ENCODE measurements at places on chromosomes 16 and 17. TPM values are rescaled to one million over a fixed set of nuclear protein-coding genes. Genes with fewer than 3 reads are reported as not detected.
A peak's percentile ranks its signal among the peaks of the same experiment; 100 is the strongest.

- no peak for DNase-seq
These were observed 67.6 kb downstream of the ASIC2 start for GRCh38 chr17:33225509-33225908.

ALOX15 gene
- polyA plus RNA-seq, result 2.8 TPM

DNA sequence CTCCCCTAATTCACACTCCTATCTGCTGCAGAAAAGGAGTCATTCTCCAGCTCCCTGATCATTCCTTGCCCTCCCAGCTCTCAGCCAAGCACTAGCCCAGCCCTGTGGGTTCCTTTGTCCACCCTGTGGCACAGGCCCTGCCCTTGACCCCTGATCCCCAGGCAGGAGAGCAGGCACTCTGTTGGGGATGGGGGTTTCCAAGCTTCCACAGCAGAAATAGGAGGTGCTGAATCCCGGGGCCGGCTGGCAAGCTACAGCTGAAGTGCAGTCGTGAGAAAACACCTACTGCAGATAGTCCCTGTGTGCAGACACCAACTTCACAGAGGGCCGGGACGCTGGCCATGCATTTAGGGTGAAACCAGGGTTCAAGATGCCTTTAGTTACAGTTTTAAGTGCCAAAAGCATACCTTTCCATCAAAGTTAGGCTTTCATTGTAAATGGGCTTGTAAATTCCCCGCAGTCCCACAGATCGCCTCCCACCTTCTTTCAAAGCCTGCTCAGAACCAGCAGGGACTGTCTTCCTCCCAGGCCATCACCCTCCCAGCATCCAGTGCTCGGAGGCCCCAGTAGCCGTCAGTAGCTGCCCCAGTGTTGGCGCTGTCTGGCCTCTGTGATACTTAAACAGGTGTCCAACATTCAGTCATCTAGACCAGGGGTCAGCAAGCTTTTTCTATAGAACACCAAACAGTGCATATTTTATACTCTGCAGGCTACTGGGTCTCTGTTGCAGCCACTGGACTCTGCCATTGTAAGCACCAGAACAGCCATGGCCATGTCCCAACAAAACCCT is 10.6 kb downstream of the CPSF4L start:
- no peak for DNase-seq

SCIMP gene
- polyA plus RNA-seq, result 3.5 TPM

DNA sequence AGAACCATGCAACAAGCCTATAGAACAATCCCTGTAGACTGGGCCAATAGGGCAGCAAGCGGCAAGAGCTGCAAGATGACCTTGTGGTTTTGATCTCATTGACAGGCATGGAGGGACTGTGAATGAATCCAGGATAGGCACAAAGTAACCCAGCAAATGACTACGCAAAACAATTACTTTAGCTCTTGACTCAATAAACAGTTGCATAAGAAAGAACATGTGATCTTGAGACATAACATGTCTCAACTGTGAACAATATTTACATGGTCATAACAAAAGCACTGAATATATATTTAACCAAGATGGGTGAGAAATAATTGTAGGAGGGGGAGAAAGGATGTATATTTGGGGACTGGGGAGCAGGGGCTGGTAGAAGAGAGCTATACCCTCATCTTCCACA is 313.7 kb upstream of the CDH5 start:
- no peak for DNase-seq

CCDC78 gene
- 8.6 TPM for polyA plus RNA-seq

LGALS9B gene
- polyA plus RNA-seq, result not detected

DNA sequence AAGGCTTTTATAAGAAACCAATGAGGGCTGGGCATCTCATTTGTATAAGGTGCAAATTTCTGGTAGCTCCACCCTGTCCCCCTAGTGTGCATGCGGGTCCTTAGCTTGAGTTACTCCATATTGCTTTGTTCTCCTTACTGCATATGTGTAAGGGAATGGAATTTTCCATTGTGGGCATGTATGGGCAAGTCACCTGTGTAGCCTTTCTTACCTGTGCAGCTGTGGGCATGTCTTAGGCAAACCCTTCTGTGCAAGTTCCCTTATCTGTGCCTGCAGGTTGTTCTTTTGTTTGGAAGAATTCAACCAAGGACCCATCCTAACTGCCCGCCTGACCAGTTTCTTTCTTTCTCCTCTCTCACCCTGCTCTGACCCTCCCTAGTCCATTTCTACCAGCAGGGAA is 122.8 kb upstream of the HS3ST4 start:
- DNase-seq, result no peak

KRT26 gene
- not detected for polyA plus RNA-seq

ACSM2B gene
- 1.2 TPM for polyA plus RNA-seq

- DNase-seq, result no peak
These were observed 10.1 kb downstream of the VAC14 start for GRCh38 chr16:70790815-70791214.

- no peak for DNase-seq
These were observed 492.0 kb upstream of the ERCC4 start for GRCh38 chr16:13427943-13428342.

EFNB3 gene
- polyA plus RNA-seq, result 32.6 TPM

GRCh38 chr16:24988593-24989338 is 26.4 kb downstream of the ARHGAP17 start:
- DNase-seq, result peak; percentile 42

DNA sequence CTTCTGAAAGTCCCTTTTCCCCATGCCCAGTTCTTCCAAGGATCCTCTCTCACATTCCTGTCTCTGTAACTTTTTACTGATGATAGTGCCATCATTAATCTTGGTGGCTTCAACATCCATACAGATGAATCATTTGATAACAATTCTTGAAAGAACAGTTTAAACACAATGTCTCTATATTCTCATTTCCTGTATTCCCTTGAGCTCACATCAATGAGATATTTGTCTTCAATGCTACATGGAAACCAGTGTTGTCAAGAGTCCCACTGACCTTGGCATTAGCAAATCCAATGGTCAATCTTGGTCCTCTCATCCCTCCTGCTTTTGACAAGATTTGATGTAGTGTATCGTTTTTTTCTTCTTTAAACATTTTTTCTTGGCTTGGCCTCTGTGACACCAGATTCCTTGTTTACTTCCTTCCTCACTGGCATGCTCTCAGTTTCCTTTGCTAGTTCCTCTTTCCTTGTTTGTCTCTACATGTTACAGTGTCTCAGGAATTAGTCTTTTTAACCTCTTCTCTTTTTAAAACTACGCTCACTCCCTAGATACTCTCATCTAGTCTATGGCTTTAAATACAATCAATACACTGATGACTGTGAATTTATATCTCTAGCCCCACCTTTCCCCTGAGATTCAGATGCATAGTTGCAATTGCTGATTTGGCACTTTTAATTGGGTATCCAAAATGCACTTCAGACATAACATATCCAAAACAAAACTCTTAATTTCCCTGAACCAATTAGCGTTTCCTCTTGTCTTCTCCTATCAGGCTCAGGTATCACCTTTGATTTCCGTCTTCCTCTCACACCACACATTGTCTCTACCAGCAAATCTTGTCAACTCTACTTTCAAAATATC is 134.0 kb downstream of the MYO1D start:
- DNase-seq, result no peak

DNA sequence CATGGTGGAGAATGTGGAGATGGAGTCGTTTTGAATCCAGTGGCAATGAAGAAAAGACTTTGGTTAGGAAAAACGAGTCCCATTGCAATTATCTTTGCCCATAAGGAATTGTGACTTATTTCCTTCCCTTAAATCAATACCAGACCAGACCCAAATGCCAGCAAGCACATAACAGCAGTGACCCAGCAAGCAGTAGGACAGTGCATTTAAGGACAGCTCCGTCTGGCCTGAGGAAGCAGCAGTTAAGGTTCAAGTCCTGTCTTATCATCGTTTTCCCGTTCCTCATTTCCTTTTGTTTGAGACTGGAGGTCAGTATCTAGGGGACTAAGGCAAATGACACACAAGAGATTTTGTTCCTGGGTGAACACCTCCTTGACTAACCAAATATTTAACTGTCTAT is 74.6 kb upstream of the FAM20A start:
- DNase-seq, result no peak

- DNase-seq, result no peak
These were observed 16.3 kb downstream of the FOXJ1 start for GRCh38 chr17:76124582-76125390.

DNA sequence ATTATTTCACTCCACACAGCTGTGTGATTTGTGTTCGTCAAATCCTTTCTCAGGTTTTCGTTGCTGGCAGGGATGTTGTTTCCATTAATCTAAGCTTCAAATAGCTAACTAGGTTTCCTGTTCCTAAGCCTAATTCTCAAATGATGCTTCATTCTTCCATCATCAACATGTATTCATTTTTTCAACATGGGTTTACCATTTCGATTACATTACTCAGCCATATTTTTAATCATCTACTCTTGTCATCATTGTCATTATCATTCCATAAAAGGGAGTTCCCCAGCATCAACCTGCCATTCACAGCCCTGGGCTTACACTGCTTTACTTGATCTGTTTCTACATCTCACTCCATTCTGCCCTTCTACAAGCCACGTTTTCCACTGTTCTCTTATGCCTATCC is 33.3 kb upstream of the ANKFN1 start:
- no peak for DNase-seq

GRCh38 chr17:58487589-58488427 is at the start of gene HSF5:
Gene HSF5 (minus strand): TSS chr17:58488408. CDS start chr17:58488274, 134 bp downstream.
- peak; percentile 43 for DNase-seq

ACSM2A gene
- polyA plus RNA-seq, result 0.37 TPM

COL1A1 gene
- polyA plus RNA-seq, result 611 TPM

DNA sequence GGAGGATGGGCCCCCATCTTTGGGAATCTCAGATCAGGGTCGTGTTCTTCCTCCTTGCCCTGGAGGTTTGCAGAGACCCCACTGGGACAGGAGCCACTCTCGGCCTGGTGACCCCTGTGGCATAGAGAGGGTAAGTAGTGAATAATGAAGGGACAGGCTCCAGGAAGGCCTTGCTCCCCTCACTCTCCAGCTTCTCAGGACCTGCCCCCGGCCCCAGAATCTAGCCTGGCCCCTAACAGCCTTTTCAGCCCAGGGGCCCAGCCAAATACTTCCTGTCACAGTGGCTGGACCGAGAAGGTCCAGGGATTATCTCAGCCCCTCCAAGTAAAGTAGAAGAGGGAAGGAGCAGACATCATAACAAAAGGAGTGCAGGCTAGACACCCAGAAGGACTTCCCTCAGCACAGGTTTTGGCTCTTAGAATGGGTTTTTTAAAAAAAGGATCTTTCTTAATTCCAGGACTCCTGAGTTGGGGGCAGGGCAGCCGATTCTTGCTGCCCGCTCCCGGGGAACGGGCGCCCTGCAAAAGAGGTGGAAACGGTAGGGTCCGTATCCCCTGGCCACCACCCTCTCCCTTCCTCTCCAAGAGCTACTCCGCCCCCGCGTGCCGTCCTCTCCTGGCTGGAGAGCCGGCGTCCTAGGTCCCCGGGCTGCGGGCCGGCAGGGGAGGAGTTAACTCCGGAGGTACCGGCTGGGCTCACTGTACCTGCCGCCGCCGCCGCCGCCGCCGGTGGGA is 559 bp upstream of the NXPH3 start:
- no peak for DNase-seq

GRCh38 chr16:67843343-67843765 is 1.2 kb downstream of the THAP11 start:
- DNase-seq, result no peak

GRCh38 chr17:72789711-72790110 is 302.8 kb downstream of the SLC39A11 start:
- DNase-seq, result no peak

DNA sequence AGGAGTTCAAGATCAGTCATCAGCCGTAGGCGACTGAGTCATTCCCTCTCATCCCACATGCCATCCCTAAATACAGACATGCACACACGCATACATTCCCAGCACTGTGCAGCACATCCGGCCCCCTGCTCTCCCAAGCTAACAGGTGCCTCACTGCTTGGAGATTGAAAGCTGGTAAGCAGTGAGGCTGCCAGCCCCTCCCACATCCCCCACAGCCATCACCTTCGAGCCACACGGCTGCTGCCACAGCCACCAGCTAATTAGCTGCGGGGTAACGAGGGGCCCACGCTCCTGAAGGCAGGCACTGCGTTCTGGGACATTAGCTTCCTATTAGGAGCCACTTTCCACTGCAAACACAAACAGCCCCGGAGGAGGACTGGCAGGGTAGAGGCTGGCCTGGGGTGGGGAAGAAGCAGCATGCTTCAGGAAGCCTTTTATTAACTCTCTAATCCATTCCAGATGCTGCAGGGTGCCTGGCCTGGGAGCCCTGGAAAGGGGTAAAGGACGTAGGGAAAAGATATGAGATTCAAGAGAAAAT is 179.6 kb downstream of the CCT6B start:
- DNase-seq, result no peak

DNA sequence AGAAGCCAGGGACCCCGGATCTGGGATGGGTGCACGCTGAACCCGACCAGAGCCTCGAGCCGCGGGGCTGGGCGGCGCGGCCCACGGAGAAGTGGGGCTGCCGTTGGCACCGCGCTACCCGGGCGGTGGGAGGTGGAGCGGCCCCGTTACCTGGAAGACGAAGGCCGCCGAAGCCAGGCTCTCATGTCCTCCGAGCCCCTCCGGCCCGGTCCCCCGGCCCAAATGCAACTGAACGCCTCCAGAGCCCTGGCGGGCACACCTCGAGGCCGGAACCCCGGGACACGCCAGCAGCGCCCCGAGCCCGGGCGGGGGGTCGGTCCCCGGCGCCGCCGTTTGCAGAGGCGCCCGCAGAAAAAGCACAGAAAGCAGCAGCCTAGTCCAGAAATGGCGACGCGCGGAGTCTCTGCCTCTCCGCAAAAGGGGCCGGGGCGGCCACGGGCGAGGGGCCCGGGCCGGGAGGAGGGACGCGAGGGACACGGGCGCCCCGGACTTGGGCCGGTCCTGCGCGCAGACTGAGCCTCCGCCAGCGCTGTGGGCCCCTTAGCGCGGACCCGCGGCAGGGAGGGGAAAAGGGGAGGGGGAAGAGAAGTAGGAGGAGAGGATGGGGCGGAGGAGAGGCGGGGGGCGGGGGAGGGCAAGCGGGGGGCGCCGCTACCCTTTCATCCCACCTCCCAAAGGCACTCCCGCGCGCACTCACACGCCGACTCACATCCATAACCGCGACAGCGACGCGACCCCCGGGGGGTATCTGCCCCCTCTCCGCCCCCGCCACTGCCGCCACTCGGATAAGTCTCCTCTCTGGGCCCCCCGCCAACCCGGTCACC is 1.4 kb downstream of the AXIN2 start:
- DNase-seq, result no peak

CASKIN1 gene
- polyA plus RNA-seq, result 0.33 TPM

- no peak for DNase-seq
These were observed 47.3 kb downstream of the TTC19 start for GRCh38 chr17:16046966-16047365.

FOXL1 gene
- polyA plus RNA-seq, result 4.7 TPM

DNA sequence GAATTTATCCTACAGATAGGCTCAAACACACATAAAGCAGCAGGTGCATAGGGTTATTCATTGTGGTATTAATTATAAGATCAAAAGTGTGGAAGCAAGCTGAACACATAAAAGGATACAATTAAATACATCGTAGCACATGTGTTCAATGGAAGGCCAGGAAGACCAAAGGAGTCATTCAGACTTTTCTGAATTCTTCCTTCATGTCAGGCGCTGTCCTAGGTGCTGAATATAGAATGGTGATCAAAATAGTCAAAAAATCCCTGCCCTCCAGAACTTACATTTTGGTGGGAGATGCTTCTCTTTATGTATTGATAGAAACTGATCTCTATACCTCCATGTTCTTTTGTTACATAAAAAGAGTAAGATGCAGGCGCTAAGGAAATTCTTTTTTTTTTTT is 439.0 kb upstream of the ASIC2 start:
- no peak for DNase-seq

GRCh38 chr17:20092261-20092867 is 83.2 kb downstream of the SPECC1 start:
- DNase-seq, result no peak

- DNase-seq, result peak; percentile 69
These were observed 6.7 kb upstream of the SLC25A39 start for GRCh38 chr17:44331249-44331760.

Data from left lung (tissue), 14 donors.